ENCODE measurements at places on chromosomes 11 and 22. TPM values are rescaled to one million over a fixed set of nuclear protein-coding genes. Genes with fewer than 3 reads are reported as not detected.

The PISD gene
- total RNA-seq, result 30.0 TPM

The C1QTNF5 gene
- total RNA-seq, result 0.77 TPM

The GRM5 gene
- not detected for total RNA-seq

The GPHA2 gene
- 11.6 TPM for total RNA-seq

The IGF2 gene
- 138 TPM for total RNA-seq

The HBE1 gene
- 0.35 TPM for total RNA-seq

The MAPK8IP1 gene
- 4.2 TPM for total RNA-seq

The LRRC10B gene
- total RNA-seq, result not detected

The PTPRJ gene
- 1.0 TPM for total RNA-seq

The DBX1 gene
- total RNA-seq, result not detected

The MS4A4A gene
- total RNA-seq, result not detected

Measured in HepG2 (cell line).